Choroid plexus epithelial cell (primary cell): ENCODE measurements at places on chromosomes 11 and 22.

- no peak for DNase-seq
These were observed 468 bp downstream of the DDIAS start for GRCh38 chr11:82901922-82902485.

GRCh38 chr11:75934851-75935250, 119.8 kb downstream of the UVRAG start:
- DNase-seq: no peak

GRCh38 chr11:76051937-76052336, 154.4 kb downstream of the WNT11 start:
- DNase-seq: no peak

DNA sequence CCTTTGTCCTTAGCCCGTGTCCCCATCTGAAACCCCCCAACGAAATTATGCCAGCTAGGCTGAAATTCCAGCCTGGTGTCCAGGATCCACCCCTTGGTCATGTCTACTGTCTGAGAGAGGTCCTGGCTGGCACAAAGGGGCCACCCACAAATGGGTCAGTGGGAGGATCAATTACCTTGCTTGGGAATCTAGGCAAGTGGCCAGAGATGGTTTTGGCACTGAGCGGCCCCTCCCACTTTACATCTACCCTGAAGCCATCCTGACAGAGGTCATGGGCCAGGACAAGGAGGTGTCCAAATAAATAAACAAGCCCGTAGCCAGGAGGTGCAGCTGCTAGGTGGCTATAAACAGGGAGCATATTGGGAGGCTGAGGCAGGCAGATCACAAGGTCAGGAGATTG, 311.5 kb downstream of the MN1 start:
- DNase-seq: no peak

- DNase-seq: peak; percentile 78
These were observed 12.8 kb downstream of the AQP11 start for GRCh38 chr11:77602381-77603088.

DNA sequence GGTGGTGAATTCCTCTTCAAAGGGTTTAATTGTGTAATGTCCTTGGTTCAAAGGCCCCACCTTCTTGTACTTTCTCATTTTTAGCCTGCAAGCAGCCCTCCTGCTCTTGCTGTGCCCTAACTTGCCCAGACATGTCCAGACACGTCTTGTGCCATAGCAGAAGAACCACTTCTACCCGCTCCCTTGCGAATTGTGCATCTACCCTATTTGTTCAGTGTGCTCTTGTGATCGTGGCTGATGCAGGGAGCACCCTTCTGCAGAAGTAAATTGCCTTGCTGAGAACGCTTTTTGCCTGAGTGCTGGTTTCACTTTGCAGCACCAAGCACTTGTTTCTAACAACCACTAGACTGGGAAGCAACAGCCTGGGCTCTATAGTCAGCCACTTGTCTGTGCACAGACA, 249.4 kb downstream of the SBF2 start:
- no peak for DNase-seq

- no peak for DNase-seq
These were observed 16.4 kb upstream of the SCGB1A1 start for GRCh38 chr11:62402226-62402959.

DNA sequence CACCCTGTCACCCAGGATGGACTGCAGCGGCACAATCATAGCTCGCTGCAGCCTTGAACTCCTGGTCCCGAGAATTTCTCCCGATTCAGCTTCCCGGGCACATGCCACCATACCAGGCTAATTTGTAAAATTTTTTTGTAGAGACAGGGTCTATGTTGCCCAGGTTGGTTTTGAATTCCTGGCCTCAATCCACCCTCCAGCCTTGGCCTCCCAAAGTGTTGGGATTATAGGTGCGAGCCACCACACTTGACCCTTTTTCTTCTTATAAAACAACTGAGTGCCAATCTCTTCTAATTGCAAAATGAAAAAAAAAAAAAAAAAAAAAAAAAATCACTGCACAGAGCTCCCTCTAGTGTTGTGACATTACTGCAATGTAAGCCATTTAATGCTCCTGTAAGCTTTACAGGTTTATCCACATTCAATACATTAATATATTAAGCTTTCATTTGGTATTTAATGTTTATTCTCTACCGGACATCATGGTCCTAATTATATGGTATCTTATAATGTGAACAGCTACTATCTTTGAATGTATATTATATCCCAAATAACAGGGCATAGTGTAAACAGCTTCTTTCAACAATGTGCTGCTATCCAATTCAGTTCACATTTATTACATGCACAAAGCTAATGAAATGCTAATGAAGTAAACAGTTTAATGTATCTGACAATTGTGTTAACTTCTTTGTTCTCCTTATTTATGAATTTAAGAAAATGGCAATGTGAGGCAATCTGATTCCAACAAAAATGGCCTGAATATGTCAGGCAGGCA, 44.6 kb downstream of the COPB1 start:
- peak; percentile 62 for DNase-seq

DNA sequence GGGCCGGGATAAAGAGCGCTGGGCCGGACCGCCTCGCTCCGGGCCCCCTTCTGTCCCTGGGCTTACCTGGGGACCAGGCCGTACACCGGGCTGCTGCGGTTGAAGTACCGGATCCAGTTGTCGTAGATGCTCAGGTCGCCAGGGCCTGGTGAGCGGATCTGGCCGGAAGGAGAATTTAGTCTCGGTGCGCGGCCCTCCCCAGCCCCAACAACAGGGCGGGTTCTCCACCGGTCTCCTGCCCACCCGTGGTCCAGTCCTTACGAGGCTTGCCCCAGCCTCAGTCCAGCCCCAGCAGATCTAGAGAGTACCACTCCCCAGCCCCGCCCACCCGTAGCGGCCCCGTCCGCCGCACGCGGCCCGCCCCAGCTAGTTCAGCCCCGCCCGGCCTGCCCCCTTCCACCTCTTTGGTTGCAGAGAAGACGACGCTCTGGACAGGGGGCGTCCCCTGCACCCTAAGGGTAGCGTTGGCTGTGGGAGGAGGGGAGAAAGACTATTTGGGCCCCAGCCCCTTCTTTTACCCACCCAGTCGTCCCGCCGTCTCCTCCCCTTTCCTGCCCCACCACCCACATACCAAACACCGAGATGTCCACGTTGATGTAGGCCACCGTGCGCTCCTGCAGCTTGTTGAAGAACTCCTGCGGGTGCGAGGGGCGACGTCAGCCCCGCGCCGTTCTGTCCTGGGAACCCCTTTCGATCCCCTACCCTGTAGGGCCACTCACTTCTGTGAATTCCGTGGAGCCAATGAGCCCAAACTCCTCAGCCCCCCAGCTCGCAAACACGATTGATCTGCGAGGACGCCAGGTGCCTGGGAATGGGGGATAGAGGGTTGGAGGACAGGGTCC, 6.8 kb downstream of the SAC3D1 start:
- peak; percentile 19 for DNase-seq

- peak; percentile 77 for DNase-seq
These were observed 976.3 kb upstream of the FAT3 start for GRCh38 chr11:91248199-91248807.

DNA sequence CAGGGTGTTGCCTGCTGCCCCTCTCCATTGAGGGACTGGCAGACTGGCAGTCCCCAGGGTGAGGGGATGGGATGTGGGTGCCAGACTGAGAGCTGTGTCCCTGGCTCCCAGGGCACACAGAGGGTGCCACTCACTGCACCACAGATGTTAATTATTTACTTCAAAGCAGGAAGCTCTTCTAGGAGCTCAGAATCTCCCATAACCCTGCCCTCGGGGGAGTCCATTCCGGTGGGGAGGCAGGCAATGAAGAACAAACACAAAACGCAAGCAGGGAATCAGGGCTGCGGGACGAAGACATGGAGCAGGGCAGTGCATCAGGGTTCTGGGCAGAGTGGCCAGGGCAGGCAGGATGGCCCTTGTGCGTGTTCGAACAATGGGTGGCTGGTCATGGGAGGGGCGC, 24.4 kb upstream of the FLRT1 start:
- no peak for DNase-seq

GRCh38 chr11:102546923-102547471, 16.4 kb upstream of the MMP7 start:
- no peak for DNase-seq

- no peak for DNase-seq
These were observed 12.2 kb downstream of the MPPED2 start for GRCh38 chr11:30573951-30574350.

DNA sequence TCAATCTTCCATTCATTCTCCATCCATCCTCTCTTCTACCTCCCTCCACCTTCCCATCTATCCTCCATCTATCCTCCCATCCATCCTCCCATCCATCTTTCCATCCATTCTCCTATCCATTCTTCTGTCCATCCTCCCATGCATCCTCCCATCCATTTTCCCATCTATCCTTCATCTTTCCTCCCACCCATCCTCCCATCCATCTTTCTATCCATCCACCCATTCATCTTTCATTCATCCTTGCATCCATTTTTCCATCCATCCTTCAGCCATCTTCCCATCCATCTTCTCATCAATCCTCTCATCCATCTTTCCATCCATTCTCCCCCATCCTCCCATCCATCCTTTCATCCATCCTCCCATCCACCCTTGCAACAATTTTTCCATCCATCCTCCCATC, 27.5 kb downstream of the IGLL1 start:
- DNase-seq: no peak

- no peak for DNase-seq
These were observed 95.4 kb downstream of the GRAMD1B start for GRCh38 chr11:123525511-123525918.

GRCh38 chr22:32746732-32747131, 54.8 kb upstream of the TIMP3 start:
- no peak for DNase-seq

DNA sequence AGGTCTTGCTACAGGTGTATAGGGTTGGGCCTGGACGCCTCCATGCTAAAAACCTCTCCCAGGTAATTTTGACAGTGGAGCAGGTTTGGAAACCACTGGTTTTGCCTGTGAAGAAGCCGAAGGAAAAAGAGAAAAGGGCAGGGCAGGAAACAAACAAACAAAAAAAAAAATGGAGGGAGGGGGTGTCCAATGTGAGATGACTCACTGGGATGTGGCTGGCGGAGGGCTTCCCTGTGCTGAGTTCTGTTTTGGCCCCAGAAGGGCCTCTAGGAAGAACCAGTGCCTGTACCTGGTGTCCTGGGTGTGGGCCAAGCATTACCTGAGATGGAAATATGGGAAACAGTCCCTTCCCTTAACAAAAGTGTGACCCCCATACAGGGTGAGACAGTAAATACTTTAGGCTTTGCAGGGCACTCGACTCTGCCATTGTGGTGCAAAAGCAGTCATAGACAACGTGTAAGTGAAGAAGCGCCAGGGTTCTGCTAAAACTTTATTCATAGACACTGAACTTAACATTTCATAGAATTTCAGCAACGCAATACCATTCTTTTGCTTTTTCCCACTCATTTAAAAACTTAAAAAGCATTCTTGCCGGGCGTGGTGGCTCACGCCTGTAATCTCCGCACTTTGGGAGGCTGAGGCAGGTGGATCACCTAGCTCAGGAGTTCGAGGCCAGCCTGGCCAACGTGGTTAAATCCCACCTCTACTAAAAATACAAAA, 9.5 kb upstream of the DGKZ start:
- no peak for DNase-seq

GRCh38 chr22:47672526-47672925, 910.1 kb downstream of the TBC1D22A start:
- DNase-seq: no peak

DNA sequence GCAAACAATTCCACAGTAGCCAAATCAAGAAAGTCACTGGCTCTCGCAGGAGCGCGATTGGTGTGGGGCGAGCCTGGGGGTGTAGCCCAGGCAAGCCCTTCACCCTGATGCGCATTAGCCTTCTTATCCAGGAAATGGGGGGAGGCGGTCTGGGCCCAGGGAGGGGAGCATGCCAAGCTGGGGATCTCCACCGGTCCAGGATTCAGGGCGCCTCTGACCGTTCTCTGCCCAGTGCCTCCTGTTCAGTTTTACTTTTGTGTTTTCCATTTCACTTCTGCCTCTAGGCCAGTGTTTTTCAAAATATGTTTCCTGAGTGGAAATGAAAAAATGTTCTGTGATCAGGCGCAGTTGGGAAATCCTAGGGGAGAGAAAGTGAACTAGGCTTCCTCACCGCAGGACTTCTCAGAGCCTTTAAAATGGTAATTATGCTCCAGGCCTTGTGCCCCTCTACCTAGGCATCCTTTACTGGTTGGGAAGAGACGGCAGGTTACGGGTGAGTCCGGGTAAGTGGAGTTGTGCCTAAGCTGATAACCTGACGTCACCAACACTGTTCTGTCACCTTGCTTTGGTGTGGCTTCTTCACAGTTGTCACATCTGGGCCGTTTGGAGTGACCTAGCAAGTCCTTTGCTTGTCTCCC, 18.4 kb downstream of the LRP5 start:
- no peak for DNase-seq

- DNase-seq: peak; percentile 60
These were observed 80.2 kb downstream of the PRR5L start for GRCh38 chr11:36376009-36376887.

- no peak for DNase-seq
These were observed 25.8 kb downstream of the RSPH14 start for GRCh38 chr22:23115825-23116494.

DNA sequence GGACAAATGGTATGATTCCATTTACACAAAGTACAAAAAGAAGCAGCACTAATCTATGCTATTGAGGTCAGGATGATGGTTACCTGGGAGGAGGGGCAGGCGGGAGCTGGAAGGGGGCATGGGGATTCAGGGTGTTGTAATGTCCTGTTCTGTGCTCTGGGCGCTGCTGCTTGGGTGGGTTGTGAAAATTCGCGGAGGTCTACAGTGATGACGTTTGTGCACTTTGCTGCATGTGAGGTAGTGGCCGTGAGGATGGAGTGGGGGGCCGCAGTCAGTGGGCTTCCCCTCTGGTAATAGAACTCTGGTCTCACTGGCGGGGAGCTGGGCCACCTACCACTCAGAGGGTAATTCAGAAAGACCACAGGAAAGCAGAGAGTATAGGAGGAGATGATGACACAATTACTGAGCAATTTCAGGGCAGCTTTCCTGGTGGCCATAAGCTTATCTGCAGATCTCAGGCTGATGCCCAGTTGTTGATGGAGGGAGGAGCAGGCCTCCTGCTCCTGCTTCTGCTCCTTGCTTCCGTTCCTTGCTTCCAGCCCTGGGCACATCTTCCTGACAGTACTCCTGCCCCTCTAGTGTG, 121.5 kb downstream of the CEP164 start:
- DNase-seq: peak; percentile 5

DNA sequence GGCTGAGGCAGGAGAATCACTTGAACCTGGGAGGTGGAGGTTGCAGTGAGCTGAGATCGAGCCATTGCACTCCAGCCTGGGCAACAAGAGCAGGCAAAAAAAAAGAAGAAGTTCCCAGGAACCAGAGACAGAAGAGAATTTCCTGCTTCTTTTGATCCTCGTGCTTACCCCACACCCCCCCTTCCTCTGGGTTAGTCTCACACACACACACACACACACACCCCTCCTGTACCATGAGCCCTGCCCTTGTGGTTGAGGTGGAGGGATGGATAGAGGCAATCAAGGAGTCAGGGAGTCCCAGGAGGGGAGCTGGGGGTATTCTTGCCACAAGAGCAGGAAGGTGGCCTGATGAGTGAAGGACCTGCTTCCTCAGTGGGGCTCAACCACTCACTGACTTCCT, 4.1 kb upstream of the UBE2L6 start:
- DNase-seq: no peak

DNA sequence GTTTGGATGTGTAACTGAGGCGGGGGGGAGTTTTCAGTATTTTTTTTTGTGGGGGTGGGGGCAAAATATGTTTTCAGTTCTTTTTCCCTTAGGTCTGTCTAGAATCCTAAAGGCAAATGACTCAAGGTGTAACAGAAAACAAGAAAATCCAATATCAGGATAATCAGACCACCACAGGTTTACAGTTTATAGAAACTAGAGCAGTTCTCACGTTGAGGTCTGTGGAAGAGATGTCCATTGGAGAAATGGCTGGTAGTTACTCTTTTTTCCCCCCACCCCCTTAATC, 2.3 kb downstream of the MALAT1 start:
- no peak for DNase-seq

GRCh38 chr11:133811850-133812685, 33.2 kb downstream of the SPATA19 start:
- no peak for DNase-seq
